Epithelial cell of prostate (primary cell): ENCODE measurements at places on chromosomes 1 and 21.

DNA sequence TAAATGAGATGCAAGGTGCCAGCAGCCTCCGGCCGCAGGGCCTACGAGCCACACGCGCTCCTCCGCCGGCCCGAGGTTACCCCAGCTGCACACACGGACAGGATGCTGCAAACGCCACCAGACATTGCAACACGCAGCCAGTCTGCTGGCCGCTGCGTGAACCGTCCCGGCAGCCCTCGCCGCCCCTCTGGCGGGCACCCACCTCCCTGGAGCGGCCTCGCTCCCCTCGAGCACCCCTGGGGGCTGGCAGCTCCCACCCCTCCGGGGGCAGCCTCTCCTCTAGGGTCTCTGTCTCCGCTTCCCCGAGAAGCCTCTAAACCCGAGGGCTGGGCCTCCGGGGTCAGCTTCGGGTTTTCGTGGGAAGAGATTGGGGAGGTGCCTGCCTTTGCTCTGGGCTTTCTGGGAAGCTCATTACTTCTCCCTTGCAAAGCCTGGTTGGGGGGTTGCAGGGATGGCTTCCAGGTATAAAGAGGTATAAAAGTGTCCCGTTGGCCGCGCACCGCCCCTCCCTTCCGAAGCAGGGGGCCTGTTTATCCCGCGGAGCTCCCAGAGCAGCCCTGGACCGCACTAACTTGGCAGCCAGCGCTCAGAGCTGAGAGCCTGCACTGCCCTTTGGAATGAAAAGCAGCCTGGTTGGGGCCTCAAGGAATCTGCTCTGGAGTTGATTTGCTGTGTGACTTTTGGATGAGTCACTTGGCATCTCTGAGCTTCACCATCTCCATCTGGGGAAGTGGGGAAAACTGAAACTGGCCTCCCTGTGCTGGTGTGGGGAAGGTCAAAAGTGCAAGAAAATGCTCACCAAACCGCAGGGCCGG, 21.8 kb downstream of the DHRS3 start:
- DNase-seq, result no peak

GRCh38 chr1:228038387-228039005, 31.7 kb downstream of the WNT3A start:
- no peak for DNase-seq

- no peak for DNase-seq
These were observed 8.5 kb downstream of the ENSA start for GRCh38 chr1:150620919-150621318.

GRCh38 chr1:48194801-48195200, 27.7 kb upstream of the SLC5A9 start:
- no peak for DNase-seq

- DNase-seq, result no peak
These were observed 94.8 kb downstream of the DSCAM start for GRCh38 chr21:40752125-40752524.

DNA sequence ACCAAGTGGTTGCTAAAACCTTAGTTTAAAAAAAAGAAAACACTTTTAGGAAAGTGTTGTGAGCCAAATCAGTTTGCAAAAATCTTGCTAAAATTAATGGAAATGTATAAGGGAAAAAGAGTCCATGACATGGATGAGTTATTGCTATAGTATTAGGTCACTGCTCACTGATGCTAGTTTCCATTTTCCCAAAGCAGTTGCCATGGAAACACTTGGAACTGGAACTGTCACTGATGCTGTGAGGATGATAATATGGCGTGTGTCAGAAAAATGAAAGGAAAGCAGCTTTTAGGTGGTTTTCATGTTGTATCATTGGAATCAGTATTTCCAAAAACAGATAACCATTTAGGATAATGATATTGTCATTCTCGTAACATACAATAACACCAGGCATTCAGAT, 104.4 kb downstream of the PHTF1 start:
- DNase-seq, result no peak
